ENCODE measurements at places on chromosomes 12 and 14.

DNA sequence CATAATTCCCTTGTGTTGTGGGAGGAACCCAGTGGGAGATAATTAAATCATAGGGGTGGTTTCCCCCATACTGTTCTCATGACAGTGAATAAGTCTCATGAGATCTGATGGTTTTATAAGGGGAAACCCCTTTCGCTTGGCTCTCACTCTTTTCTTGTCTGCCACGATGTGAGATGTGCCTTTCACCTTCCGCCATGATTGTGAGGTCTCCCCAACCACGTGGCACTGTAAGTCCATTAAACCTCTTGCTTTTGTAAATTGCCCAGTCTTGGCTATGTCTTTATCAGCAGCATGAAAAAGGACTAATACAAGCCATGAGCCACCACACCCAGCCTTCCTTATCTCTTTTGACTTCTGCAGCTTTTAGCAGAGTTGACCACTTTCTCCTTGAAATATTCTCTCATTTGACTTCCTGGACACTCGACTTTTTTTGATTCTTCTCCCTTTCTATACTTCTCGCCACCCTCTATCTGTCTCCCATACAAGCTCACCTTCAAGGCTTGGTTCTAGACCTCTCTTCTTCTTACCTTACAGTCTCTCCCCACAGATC is 2.3 kb downstream of the MTERF2 start:
- no peak for DNase-seq

- no peak for DNase-seq
Observed at GRCh38 chr14:26070443-26070842, 527.4 kb downstream of the NOVA1 start.

DNA sequence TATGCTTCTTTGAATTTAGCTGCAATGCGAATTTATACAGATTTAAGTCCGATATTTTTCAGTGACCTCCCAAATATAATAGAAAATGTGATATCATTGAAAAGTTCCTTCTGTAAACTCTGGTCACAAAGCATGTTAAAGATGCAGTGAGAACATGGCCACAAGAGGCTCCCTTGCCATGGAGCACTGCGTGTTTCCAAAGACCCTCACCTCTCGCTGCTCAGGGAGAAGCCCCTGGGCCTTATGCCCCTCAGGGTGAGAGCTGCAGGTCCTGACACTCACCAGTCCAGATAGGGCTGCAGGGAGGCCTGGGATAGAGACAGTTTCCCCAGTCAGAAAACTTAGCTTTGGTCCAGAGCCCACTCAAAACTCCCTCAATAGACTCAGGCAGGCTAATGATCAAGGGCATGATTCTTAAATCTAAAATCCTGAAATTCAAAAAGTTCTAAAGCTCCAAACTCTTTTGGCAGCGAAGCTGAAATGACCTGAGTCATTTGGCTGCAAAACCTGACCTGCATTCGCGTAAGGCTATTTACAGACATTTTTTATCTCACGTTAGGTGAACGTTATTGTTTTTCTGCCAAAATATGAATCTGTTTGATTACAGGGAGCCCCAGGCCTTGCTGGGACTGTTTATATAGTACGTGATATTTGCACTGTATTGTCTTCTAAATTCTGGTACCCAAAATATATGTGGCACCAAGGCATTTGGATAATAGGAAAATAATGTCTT is 67.8 kb downstream of the CAPZA3 start:
- no peak for DNase-seq

DNA sequence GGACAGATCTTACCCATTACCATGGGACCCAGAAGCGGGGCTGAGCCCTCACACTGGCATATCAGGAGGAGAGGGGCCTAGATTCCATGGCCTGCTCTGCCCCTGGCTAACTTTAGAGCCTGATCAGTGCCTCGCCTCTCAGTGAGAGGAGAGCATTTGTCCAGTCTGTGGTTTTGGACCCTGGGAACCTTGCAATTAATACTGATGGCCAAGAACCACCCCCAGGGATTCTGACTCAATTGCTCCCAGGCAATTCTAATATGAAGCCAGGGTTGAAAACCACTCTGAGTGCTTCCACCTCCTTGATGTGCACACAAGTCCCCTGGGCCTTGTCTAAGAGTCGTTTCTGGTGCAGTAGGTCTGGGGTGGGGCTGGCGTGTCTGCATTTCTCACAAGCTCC is 67.7 kb downstream of the CALM1 start:
- DNase-seq, result no peak

DNA sequence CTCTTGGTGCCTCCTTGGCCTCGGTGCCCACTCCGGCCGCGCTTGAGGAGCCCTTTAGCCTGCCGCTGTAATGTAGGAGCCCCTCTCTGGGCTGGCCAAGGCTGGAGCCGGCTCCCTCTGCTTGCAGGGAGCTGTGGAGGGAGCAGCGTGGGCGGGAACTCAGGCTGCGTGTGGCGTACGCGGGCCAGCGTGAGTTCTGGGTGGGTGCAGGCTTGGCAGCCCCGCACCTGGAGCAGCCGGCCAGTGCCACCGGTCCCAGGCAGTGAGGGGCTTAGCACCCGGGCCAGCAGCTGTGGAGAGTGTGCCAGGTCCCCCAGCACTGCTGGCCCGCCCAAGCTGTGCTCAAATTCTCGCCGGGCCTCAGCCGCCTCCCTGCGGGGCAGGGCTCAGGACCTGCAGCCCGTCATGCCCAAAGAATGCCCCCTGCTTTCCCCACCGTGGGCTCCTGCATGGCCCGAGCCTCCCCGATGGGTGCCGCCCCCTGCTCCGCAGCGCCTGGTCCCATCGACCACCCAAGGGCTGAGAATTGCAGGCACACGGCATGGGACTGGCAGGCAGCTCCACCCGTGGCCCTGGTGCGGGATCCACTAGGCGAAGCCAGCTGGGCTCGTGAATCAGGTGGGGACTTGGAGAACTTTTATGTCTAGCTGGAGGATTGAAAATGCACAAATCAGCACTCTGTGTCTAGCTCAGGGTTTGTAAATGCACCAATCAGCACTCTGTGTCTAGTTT is 129.2 kb downstream of the PAWR start:
- DNase-seq, result no peak

GRCh38 chr12:90245391-90245790 is 536.8 kb upstream of the ATP2B1 start:
- no peak for DNase-seq

GRCh38 chr14:21168055-21168454 is 12.2 kb upstream of the OR5AU1 start:
- no peak for DNase-seq

- no peak for DNase-seq
Observed at GRCh38 chr12:66044731-66045130, 85.8 kb downstream of the LLPH start.

GRCh38 chr12:101902641-101903040 is 25.3 kb downstream of the DRAM1 start:
- DNase-seq, result no peak

DNA sequence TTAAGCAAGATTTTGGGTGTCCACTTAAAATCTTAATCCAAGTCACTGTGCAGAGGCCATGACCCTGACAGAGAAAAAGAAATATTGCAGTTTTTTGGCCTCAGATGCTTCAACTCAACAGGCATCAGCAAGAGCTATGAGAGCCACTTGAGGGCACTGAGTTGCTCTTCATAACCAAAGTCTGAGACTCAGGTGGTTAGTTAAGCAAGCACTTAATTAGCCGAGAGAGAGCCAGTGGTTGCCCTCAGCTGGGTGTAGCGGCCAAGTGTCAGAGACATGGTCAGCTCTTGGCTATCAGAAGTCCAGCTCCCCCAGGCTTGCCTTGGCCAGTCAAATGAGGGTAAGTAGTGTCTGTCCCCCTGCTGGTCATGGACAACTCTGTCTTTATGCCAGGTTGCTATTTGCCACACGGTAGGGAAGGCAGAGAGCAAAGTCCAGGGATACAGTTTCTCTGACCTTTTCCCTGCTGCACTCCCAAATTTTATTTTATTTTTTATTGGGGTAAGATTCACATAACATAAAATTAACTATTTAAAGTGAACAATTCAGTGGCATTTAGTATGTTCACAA is 9.0 kb upstream of the KRT71 start:
- no peak for DNase-seq

DNA sequence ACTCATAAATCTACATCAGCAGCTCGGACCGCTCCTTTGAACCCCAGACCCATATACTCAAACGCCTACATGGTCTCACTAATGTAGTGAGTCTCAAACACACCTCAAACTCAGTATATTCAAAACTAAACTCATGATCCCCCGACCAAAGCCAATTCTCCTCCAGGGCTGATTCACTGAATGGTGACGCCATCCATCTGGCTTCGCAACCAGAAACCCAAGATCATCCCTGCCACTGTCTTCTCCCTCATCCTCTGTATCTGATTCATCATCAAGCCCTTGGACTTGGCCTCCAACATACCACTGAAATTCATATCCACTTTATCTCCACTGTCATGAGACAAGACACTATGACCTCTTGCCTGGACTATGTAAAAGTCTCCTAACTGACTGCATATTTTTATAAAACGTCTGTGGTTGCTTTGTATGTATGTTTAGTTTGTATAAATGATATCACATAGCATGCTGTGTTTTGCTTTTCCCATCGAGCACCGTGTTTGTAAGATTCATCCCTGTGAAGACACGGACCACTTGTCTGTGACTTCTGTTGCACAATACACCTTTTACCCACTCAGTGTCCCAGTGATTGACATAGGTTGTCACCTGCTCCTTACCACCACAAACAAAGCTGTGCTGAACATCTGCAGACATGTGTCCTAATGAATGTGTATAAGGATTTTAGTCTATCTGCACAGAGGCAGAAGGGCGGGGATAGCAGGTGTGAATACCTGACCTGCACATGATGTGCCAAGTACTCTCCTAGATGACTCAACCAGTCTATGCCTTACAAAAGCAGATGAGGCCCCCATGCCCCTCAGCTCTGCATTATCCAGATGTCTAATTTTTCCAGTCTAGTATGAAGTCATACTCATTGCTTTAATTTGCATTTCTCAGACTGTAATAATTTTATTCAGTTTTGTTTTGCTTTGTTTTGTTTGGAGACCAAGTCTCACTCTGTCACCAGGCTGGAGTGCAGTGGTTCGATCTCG is 76.9 kb downstream of the VWF start:
- no peak for DNase-seq

GRCh38 chr12:45458854-45459807 is 243.2 kb downstream of the ANO6 start:
- no peak for DNase-seq

- no peak for DNase-seq
Observed at GRCh38 chr12:69136931-69137613, 102.3 kb upstream of the CPSF6 start.

GRCh38 chr12:68585966-68586365 is 24.7 kb upstream of the RAP1B start:
- DNase-seq, result no peak

GRCh38 chr14:28057359-28058296 is 709.0 kb upstream of the FOXG1 start:
- DNase-seq, result no peak

- no peak for DNase-seq
Observed at GRCh38 chr14:22225516-22226140, 363.4 kb downstream of the DAD1 start.

GRCh38 chr14:58637391-58638230 is at the start of gene DACT1:
Gene DACT1 (plus strand): TSS chr14:58637962. CDS start chr14:58638203, 241 bp downstream.
- peak; percentile 34 for DNase-seq

DNA sequence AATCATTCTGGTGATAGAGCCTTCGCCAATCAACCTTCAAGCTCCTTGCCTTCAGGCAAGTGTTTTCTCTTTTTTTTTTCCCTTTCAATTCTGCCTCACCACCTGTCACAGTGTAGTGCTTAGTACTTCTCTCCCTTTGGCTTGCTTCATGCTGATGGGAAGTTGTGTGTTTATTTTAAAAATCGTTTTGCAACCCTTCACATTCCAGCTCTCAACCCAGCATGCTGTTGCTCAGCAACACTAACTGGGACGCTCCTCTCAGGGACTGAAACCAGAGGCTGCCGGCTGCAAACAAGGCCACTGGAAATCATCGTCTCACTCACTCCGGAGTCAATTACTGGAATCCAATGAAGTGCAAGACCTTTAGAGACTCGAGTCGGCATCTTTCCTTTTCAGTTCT is 342.7 kb downstream of the PRKD1 start:
- DNase-seq, result peak; percentile 41

DNA sequence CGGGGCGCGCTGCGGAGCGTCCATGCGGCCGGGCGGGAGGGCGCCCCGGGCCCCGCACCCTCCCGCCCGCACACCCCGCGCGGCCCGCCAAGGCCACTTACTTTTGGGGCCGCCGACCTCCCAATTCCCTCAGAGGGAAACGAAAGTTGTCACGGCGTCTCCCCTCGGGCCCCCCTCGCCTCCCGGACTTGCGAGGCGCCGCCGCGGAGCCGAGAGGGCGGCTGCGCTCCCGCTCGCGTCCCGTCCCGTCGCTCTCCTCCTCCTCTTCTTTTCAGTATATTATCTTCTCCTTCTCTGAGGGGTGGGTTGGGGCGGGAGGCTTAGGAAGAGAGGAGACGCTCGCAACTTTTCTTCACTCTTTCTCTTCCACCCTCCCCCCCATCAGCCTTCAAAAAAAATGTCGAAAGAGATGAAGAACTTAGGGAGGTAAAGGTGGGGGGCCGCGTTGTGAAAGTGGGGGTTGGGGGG is 613 bp downstream of the DUSP16 start:
- DNase-seq, result no peak

DNA sequence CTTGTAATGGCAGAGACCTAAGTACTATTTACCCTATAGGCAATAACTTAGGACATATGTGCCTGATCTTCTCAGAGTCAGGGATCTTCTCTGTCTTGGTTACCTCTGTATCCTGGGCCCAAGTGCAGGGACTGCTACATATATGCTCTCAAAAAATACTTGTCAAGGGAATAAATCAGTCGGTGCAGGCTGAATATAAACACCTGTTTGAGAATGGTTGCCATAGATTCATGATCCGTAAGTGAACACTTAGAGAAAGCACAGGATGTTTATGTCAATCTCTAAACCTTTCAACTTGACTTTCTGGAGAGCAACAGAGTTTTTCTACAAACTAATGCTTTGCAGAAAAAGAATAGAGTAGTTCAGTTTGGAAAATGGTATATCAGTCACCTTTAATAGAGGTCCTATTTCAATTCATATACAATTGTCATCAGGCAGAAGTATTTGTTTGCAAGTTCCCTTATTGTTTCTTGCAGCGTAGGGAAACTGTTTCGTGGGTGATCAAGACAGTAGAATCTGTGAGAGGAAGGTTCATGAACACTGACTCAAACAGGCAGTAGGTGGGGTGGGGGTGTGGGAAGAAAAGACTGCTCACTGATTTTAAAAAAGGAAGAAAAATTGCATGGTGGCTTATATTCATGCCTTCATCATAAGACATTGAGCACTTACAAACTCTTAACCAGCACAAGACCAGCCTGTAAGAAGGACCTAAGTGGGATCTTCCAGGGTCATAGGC is 6.0 kb upstream of the UBE2N start:
- DNase-seq, result no peak

Measured in pancreas (tissue), 10 donors.